ENCODE measurements at places on chromosomes 1 and 21. TPM values are rescaled to one million over a fixed set of nuclear protein-coding genes. Genes with fewer than 3 reads are reported as not detected.

Gene CFAP74
- not detected for total RNA-seq

Gene SEC16B
- total RNA-seq = not detected

Gene CD1B
- total RNA-seq = not detected

Gene PLPPR5
- total RNA-seq = not detected

Gene ADAM30
- total RNA-seq = not detected

Gene KCNH1
- not detected for total RNA-seq

Gene TESK2
- 1.4 TPM for total RNA-seq

Gene AADACL3
- total RNA-seq = not detected

Gene HAO2
- not detected for total RNA-seq

Gene PLA2G2F
- total RNA-seq = not detected

Gene CHIA
- not detected for total RNA-seq

Gene CD5L
- not detected for total RNA-seq

Gene KIAA1614
- 0.17 TPM for total RNA-seq

Gene ATP8B2
- 50.1 TPM for total RNA-seq

Gene TMEM269
- total RNA-seq = 0.29 TPM

Gene BMP8B
- total RNA-seq = 0.31 TPM

Gene TSNAX
- total RNA-seq = 47.1 TPM

Gene HOOK1
- 2.4 TPM for total RNA-seq

Gene CD34
- not detected for total RNA-seq

Gene LCE1D
- not detected for total RNA-seq

Gene PPM1J
- total RNA-seq = 1.1 TPM

Gene AMY1A
- total RNA-seq = not detected

Gene AK5
- total RNA-seq = 0.39 TPM

Gene RUNX1
- 116 TPM for total RNA-seq

Gene DYNLT4
- not detected for total RNA-seq

Gene XCL1
- total RNA-seq = 16.4 TPM

Gene CRABP2
- total RNA-seq = 1.4 TPM

Gene LIPI
- total RNA-seq = not detected

Gene NCAM2
- total RNA-seq = not detected

Gene PIGR
- not detected for total RNA-seq

Gene KRTAP19-8
- total RNA-seq = not detected

Gene TMEM82
- total RNA-seq = not detected

Gene CACNA1S
- not detected for total RNA-seq

Gene NLRP3
- total RNA-seq = not detected

Gene F13B
- total RNA-seq = not detected

Gene TMEM69
- 30.0 TPM for total RNA-seq

Gene CYP4B1
- not detected for total RNA-seq

Gene TSPAN2
- 0.34 TPM for total RNA-seq

Gene AKR7A3
- 1.2 TPM for total RNA-seq

Gene VANGL2
- total RNA-seq = not detected

Gene RNF186
- not detected for total RNA-seq

Gene SMCP
- total RNA-seq = not detected

Gene HJV
- not detected for total RNA-seq

Gene PALMD
- total RNA-seq = not detected

Gene CFAP410
- total RNA-seq = 17.8 TPM

Gene ESRRG
- not detected for total RNA-seq

Gene HES2
- total RNA-seq = 0.29 TPM

Gene DNAH14
- total RNA-seq = 0.02 TPM

Gene PRAMEF11
- not detected for total RNA-seq

Gene USH2A
- total RNA-seq = not detected

Gene OR2G6
- total RNA-seq = not detected

Gene KRTAP19-3
- not detected for total RNA-seq

Gene P3R3URF
- not detected for total RNA-seq

Measured in activated T-helper 1 cell treated with anti-CD3 and anti-CD28 coated beads, Interleukin-12 subunit alpha, Interleukin-12 subunit beta, Interleukin-2, Interleukin-4 antibody, amounts not matched to agents 30 ng/mL and 10 ng/mL and 1 ng/mL, durations not matched to agents 14 hours and 24 hours and 36 hours (primary cell).